ENCODE measurements at places on chromosomes 7 and 10. TPM values are rescaled to one million over a fixed set of nuclear protein-coding genes. Genes with fewer than 3 reads are reported as not detected.

ZDHHC4 gene
- total RNA-seq, result 54.8 TPM

EPHB4 gene
- total RNA-seq, result 117 TPM

DPYSL4 gene
- 1.7 TPM for total RNA-seq

FKBP6 gene
- not detected for total RNA-seq

SSC4D gene
- 1.1 TPM for total RNA-seq

CALY gene
- total RNA-seq, result not detected

NEURL1 gene
- total RNA-seq, result 0.64 TPM

CLRN3 gene
- not detected for total RNA-seq

SLC18A2 gene
- total RNA-seq, result 5.2 TPM

AFAP1L2 gene
- total RNA-seq, result 10.1 TPM

ZCWPW1 gene
- total RNA-seq, result 4.8 TPM

GRCh38 chr10:80504158-80504811, 33.4 kb upstream of the SH2D4B start:
- no peak for DNase-seq

- DNase-seq, result no peak
Measured at GRCh38 chr7:32217341-32218153, 147.3 kb upstream of the PDE1C start.

- DNase-seq, result no peak
Measured at GRCh38 chr10:94631077-94631875, 52.3 kb upstream of the CYP2C18 start.

DNA sequence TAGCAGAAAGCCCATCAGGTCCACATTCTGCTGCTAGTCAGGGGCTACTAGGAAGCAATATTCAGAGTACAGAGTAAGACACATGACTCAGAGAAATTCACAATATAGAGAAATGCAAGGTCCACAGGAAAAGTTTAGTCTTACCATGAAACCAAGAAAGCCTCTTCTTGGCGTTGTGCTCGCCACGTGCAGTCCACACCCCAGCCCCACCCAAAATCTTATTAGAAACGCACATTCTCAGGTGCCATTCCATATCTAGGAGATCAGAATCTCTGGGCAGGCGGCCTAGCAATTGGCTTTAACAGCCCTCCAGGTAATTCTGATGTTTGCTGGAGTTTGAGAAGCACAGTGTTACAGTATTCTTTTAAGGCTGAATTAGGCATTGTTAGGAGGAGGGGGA, 15.8 kb upstream of the SAR1A start:
- DNase-seq, result no peak

GRCh38 chr7:64990216-64990615, 620 bp downstream of the ZNF117 start:
- DNase-seq, result no peak

DNA sequence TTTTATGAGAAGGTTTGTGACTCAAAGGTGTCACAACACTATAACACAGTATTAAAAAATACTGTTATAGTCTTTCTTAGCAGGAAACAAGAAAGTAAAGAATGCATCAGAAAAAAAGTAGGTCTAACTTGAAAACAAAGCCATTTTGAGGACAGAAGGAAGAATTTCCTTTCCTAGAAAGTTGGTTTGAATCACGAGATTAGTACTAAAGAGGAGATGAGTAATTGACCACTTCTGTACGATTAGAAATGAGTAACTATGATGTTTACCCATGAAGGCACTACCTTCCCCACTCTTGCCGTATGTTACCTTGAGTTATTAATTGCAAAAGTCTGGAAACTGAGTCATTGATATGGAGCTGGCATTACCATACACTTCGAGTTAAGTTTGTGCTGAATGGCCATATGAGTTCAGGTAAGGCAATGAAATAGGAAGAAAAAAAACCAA, 65.2 kb downstream of the FAM185A start:
- DNase-seq, result no peak

GRCh38 chr10:12875100-12875499, 126.4 kb downstream of the CCDC3 start:
- no peak for DNase-seq

DNA sequence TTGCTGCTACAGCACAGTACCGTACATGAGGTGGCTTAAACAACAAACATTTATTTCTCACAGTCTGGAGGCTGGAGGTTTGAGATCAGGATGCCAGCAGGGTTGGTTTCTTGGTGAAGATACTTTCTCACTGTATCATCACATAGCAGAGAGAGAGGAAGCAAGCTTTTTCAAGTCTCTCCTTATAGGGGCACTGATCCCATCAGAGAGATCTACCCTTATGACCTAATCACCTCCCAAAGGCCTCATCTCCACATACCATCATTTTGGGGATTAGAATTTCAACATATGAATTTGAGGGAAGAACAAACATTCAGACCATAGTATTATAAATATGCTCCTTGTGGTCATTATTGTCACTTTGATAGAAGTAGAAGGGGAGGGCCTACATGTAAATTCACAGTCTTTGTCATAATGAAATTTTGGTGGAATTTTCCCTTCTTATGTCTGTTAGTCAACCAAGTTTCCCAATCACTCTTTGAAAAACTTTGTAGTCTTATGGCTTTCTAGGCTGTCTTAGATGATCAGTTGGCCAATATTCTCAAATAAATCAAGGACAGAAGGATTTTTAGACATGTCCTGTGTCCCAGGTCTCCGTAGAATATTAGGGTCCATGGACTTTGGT, 606.2 kb downstream of the LRMDA start:
- no peak for DNase-seq

DNA sequence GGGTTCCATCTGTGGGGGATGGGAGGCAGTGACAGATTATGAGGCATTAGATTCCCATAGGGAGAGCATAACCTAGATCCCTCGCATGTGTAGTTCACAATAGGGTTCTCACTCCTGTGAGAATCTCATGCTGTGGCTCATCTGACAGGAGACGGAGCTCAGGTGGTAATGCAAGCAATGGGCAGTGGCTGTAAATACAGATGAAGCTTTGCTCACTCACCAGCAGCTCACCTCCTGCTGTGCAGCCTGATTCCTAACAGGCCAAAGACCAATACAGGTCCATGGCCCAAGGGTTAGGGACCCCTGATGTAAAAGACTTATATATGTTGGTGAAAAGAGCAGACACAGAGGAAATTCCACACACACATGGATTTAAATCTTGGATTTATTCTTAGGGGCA, 370.2 kb downstream of the NRG3 start:
- no peak for DNase-seq

- DNase-seq, result peak; percentile 21
Measured at GRCh38 chr10:86956195-86956847, 1.1 kb downstream of the MMRN2 start.

DNA sequence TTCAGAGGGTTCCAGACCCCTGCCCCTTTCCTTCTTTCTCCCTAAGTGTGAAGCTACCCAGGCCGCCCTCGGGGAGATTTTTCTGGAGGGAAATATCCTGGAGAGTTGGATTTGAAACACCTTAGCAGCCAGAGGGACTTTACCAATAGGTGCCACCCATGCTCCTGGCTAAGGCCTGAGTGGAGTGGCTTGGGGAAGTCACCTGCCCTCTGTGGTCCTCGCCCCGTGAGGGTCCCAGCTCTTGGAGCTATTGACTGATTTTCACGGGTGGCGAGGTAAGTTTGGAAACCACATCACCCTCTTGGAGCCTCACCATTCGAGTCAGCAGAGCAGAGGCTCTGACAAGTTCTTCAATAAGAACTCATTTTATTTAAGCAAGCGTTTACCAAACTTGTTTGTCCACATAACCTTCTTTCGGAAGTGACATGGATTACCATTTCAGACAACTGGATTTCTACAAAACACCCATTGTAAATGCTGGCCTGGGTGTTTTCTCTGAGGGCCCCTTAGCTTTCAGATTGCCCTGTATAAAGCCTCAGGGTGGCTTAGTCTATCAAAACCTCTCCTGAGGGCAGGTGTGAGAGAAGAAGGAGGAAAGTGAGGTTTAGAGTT, 20.4 kb downstream of the AQP1 start:
- peak; percentile 37 for DNase-seq

DNA sequence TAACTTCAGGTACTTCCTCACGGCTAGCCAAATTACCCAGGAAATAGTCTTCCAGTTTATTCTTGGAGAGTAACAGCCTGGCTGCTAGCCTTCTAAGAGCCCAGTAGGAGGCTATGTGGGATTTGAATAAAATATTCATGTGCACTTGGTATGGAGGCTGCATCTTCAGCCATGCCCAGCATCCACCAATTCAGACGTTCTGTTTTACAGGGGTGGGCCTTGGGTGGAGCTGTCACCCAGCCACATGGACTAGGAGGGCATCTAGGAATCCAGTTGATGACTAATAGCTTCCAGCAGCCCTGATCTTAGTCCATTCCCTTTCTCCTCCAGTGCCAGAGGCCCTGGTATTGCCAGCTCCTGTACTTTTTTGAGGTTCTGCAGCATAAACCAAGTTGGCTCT, 66.3 kb upstream of the ZRANB1 start:
- DNase-seq, result peak; percentile 12

DNA sequence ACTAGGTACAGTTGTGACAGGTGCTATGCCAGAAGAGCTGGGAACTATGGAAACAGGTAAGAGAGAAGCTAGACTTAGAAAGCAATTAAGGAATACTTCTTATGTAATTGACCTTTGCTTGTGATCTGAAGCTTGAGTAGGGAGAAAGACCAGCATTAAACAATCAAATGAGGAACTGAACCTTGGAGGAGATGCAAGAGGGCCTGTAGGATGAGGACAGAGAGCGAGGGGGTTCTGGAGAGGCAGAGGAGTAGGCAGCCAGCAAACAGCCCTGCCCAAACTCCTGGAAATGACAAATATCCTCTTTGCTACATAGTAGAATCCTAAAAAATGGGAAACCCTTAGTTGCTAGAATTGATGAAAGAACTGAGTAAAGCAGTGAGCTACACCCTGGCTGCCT, 41.6 kb upstream of the FAM204A start:
- no peak for DNase-seq

GRCh38 chr7:114793155-114793845, 128.6 kb upstream of the MDFIC start:
- DNase-seq, result no peak

GRCh38 chr7:150322833-150323681, at the start of the genes ACTR3C and LRRC61:
ACTR3C (minus strand) TSS chr7:150323545; CDS start chr7:150295296, 28,249 bp downstream.
LRRC61 (plus strand) TSS chr7:150323355; CDS start chr7:150336862, 13,507 bp downstream.
- peak; percentile 88 for DNase-seq

DNA sequence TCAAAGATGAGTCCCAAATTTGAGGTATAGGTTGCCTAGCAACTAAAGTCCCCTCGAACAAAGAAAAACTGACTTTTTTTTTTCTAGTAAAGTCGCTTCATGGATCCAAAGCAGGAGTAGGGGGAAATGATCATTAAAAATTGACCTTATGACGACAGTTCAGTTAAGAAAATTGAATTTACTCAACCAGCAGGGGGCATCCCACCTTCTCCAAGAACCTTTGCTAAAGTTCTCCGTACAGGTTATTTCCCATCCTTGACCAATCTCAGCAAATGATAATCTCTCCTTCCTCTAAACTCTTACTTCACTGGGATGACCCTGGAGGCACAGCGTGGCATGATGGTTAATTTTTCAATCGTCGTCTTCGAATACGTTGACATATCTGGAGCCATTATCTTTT, 228.3 kb downstream of the CALN1 start:
- no peak for DNase-seq

GRCh38 chr10:69893271-69893900, 91.7 kb downstream of the COL13A1 start:
- DNase-seq, result no peak

DNA sequence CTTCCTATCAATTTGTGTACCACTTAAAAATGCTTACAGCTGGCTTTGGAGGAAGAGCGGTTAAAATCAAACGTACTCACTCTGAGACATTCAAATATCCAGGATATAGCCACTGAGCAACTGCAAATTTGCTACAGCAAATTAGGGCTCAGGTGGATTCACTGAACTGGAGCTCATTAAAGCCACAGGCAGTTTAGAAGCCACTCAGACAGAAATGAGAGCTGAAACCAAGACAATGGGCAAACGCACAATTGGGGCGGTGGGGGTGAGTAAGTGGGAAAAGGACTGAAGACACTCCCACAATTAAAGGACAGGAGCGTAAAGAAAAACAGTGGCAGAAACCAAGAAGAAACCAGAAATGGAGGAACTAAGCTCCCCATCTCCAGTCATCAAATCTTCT, 20.5 kb downstream of the MPP7 start:
- no peak for DNase-seq

Measured in upper lobe of right lung (tissue), 1 donor.